Vagina (tissue), 2 donors: ENCODE measurements at places on chromosomes 16 and 17.

GRCh38 chr17:82016061-82016874, 6.4 kb downstream of the CENPX start:
- H3K27me3 ChIP-seq = no peaks in the 10 kb centered on the region
- H3K36me3 ChIP-seq = no peaks in the 10 kb centered on the region
- no peak overlapping the region for H3K4me3 ChIP-seq
- H3K4me1 ChIP-seq = peaks cover 51% of the 10 kb centered on the region
- no peak for DNase-seq
- H3K27ac ChIP-seq = no peak overlapping the region

- no peak for DNase-seq
- no peak overlapping the region for H3K27ac ChIP-seq
- H3K36me3 ChIP-seq = no peaks in the 10 kb centered on the region
- no peaks in the 10 kb centered on the region for H3K4me1 ChIP-seq
- no peaks in the 10 kb centered on the region for H3K27me3 ChIP-seq
Observed at GRCh38 chr16:87152221-87152755, 164.9 kb downstream of the C16orf95 start.

GRCh38 chr16:66890799-66891198, 10.5 kb downstream of the PDP2 start:
- DNase-seq = no peak
- H3K4me3 ChIP-seq = no peak overlapping the region
- no peaks in the 10 kb centered on the region for H3K36me3 ChIP-seq

- no peaks in the 10 kb centered on the region for H3K27me3 ChIP-seq
- no peaks in the 10 kb centered on the region for H3K4me1 ChIP-seq
- DNase-seq = no peak
- H3K27ac ChIP-seq = no peak overlapping the region
- no peak overlapping the region for H3K4me3 ChIP-seq
- H3K36me3 ChIP-seq = no peaks in the 10 kb centered on the region
Observed at GRCh38 chr16:57689762-57690558, 4.6 kb upstream of the DRC7 start.

DNA sequence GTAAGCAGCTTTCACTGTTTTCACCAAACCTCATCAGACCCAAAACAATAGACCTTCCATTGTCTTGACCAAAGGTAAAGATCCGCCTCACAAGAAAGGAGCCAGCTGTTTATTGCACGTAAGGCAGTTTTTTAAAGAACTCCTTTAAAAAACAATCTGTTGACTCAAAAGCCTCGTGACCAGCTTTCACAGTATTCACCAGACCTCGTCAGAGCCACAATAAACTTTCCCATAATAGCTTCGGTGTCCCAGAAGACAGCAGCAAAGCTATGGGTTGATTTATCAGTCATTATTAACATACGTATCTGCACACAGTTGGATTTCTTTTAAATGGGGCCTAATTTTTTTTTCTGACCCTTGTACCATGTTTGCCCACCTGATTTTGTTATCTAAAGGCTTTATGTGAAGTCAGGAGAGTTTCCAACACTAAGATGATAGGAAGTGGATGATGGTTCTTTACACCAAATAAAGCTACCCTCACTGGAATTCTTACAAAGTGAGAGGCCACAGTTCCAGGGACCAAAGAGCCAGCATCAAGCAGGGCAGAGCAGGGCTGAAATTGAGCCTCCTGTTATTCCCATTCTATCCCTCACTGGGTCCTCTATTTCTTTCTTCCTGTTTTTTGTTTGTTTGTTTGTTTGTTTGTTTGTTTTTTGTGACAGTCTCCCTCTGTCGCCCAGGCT, 17.6 kb upstream of the HELZ start:
- no peaks in the 10 kb centered on the region for H3K36me3 ChIP-seq
- H3K4me1 ChIP-seq = peaks cover 16% of the 10 kb centered on the region
- no peak for DNase-seq
- no peak overlapping the region for H3K4me3 ChIP-seq
- H3K27ac ChIP-seq = peak overlapping the region; percentile 56

DNA sequence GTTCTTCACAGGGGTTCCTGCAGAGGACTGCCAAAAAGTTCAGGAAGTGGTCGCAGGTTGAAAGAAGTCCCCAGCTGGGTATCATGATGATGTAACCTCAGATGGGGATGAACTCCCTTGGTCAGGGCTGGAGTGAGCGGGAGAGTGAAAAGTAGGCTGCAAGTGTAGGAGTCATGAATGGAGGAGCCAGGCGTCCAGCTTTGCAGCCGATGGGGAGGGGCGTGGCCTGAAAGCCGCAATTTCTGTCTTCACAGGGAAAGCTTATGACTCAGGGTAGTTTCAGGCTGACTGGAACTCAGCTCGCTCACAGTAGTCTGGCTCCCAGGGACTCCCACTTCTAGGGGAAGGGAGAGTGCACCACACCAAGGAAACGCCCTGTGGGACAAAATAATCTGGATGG, 70.0 kb upstream of the HS3ST3A1 start:
- H3K27ac ChIP-seq = no peak overlapping the region
- no peak for DNase-seq
- H3K4me1 ChIP-seq = no peaks in the 10 kb centered on the region
- no peaks in the 10 kb centered on the region for H3K27me3 ChIP-seq

DNA sequence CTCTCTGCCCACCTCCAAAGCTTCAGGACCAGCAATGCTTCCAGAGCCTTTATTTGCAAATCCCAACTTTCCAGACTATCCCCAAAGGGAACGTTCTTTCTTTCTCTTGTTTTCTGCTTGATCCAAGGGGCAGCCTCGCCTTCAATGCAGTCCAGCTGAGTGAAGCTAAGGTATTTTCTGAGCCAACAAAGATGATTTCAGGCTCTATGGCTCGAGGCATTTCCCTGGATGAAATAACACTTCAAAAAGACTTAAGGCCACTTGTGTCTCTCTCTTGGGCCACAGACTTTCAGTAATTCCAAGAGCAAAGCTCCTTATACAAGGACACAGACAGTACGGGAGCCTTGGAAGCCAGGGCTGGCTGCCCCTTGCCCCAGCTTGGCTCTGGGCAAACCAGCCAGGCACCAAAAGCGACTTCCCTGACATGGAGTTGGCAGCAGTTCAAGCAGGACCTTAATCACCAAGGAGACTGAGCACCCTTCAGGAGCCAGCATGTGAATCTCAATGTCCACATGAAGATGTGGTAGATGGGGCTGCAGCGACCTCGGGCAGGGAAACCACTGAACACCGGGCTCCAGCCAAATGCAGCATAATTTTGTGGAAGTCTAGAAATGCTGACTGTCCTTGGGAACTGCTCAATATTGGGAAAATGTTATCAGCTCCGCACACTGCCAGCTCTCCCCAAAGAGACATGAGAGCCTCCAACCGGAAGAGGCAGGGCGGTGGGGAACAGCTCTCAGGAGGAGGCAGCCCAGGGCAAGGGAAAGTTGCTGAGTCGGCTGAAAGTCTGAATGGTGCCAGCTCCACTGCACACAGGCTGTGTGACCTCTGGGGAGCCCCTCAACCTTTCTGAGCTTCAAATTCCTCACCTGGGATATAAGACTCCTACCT, 39.0 kb downstream of the TK2 start:
- peak overlapping the region; percentile 60 for H3K27ac ChIP-seq
- H3K4me1 ChIP-seq = peaks cover 53% of the 10 kb centered on the region
- no peak for DNase-seq

DNA sequence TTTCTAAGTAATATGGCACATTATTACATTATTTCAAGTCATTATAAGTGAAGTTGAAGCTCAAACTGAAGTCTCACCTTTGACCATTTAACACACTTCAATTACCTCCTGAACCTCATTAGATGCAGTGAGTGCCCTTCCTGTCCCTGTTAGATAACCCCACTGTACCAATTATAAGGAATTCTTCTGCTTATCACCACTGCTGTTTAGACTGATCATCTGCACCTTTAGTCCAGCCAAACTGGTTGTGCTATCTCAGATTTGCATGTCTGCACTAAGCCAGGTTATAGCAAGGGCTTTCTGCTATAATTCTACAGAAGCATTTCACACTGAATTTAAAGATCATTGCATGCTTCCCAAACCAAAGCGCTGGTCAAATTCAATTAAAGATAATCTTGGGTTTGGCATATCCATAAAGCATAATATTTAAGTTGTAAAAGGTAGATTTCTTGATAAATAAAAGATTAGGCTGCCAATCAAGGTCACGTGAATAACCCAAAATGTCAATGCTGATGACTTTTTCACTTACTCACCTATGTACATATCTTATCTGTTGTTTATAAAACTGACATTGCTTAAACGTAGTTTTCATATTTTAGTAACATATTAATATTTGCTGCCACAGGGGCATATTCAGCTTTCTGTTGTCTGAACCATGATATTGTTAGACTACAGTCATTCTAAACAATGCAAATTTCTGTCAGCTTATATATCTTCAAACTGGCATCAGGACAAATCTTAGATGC, 11.9 kb downstream of the ITFG1 start:
- no peak overlapping the region for H3K27ac ChIP-seq
- no peaks in the 10 kb centered on the region for H3K27me3 ChIP-seq
- H3K4me3 ChIP-seq = no peak overlapping the region
- no peak for DNase-seq

GRCh38 chr17:48259694-48260291, 152.2 kb downstream of the SNX11 start:
- H3K36me3 ChIP-seq = no peaks in the 10 kb centered on the region
- no peak for DNase-seq
- no peak overlapping the region for H3K27ac ChIP-seq

DNA sequence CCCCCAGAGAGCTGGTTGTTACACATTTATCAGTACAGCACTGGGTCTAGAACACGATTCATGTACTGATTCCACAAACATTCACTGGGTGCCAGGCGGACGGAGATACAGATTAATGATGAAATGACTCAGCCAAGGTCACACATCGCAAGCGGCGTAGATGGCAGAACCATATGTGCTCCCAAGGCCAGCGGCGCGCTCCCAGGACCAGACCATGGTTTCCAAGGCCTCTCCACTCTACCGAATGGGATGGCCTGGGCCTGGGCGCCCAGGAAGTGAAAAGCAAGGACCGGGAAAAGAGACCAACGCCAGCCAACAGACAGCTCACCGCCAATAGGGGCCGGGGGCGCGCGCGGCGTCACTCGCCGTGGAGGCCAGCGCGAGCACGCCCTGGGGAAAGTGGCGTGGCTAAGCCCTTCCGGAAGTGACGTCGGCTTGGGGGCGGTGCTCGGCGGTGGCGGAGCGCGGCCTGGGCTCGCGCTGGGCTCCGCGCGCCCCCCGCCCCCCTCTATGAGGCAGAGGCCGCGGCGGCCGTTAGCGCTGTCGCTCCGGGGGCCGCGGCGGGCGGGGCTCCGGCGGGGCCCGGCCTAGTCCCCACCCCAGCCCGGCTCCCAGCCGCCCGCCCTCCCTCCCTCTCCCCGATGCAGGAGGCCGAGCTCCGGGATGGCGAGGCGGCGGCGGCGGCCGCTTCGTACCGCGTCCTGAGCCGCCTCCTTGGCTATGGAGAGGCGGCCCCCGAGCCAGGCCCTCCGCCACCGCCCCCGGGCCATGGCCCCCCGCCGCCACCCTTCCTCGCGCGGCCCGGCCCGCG, at the start of gene SOCS7:
Gene SOCS7 (plus strand): TSS at position 433 of the 811 bp plus-strand sequence. CDS start 209 bp downstream, at position 642.
- peak within 1 kb of the TSS; percentile 91 for H3K27ac ChIP-seq
- peak within 1 kb of the TSS; percentile 99 for H3K4me3 ChIP-seq
- H3K27me3 ChIP-seq = no peaks in the 10 kb centered on the region
- no peaks in the 10 kb centered on the region for H3K36me3 ChIP-seq
- peaks cover 44% of the 10 kb centered on the region for H3K4me1 ChIP-seq

GRCh38 chr17:50421308-50422051, 4.5 kb upstream of the ACSF2 start:
- H3K4me3 ChIP-seq = peak overlapping the region; percentile 25
- DNase-seq = no peak
- peak overlapping the region; percentile 70 for H3K27ac ChIP-seq
- peaks cover 41% of the 10 kb centered on the region for H3K4me1 ChIP-seq
- H3K36me3 ChIP-seq = no peaks in the 10 kb centered on the region
- H3K27me3 ChIP-seq = no peaks in the 10 kb centered on the region

GRCh38 chr17:50527155-50527762, 5.3 kb upstream of the EPN3 start:
- H3K36me3 ChIP-seq = no peaks in the 10 kb centered on the region
- H3K4me1 ChIP-seq = peaks cover 7% of the 10 kb centered on the region
- no peak for DNase-seq
- peaks cover 8% of the 10 kb centered on the region for H3K27me3 ChIP-seq
- H3K27ac ChIP-seq = no peak overlapping the region

DNA sequence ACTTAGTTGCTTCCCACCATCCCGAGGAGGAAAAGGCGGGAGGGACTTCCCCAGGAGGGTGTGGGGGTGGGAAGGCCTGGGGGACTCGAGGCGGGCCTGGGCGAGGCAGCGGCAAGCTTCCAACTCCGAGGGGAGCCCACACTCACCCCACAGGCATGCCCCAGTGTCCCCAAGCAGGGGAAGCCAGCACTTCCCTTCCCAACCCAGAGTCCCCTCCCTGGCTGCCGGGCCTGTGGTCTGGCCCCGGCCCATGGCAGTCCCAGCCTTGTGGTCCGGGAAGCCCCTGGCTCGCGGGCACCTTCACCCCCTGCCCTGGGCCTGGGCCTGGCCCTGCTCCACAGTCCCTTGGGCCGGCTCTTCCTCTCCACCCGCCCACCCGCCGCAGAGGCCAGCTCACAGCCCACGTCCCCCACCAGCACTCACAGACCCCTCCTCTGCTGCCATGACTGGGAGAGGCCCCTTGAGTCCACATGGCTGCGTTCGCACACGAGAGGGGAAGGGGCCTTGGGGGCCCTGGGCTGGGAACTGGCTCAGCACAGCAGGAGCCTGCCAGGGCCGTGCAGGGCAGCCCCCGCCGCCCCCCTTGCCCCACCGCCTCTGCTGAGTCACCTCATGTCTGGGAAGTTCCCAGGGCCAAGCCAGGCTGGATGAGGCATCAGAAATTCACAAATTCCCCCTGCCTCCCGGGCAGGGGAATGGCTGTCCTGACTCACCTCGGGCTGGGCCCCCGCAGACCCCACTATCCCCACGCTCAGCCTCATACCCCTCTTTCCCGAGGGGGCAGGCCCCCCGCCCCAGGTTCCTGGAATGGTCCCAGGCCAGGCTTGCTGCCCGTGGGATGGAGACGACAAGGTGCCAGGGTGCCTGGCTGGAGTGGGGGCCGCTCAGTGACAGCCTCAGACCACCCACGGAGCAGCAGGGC, 27.8 kb downstream of the BAHCC1 start:
- no peak for DNase-seq
- peak overlapping the region; percentile 79 for H3K27ac ChIP-seq
- H3K36me3 ChIP-seq = no peaks in the 10 kb centered on the region
- H3K4me1 ChIP-seq = peaks cover 71% of the 10 kb centered on the region

- no peaks in the 10 kb centered on the region for H3K27me3 ChIP-seq
- no peak for DNase-seq
- peaks cover 60% of the 10 kb centered on the region for H3K4me1 ChIP-seq
- no peak overlapping the region for H3K4me3 ChIP-seq
- H3K27ac ChIP-seq = no peak overlapping the region
Observed at GRCh38 chr17:17944743-17945142, 27.5 kb downstream of the TOM1L2 start.
